ENCODE measurements at places on chromosomes 2 and 18. TPM values are rescaled to one million over a fixed set of nuclear protein-coding genes. Genes with fewer than 3 reads are reported as not detected.

The CDH2 gene
- polyA plus RNA-seq = 107 TPM

The SERPINB4 gene
- polyA plus RNA-seq = not detected

The EFR3B gene
- polyA plus RNA-seq = 0.75 TPM

The DCC gene
- not detected for polyA plus RNA-seq

The MTIF2 gene
- polyA plus RNA-seq = 17.2 TPM

The GAD1 gene
- 0.81 TPM for polyA plus RNA-seq

The PDE1A gene
- 1.0 TPM for polyA plus RNA-seq

The LDLRAD4 gene
- not detected for polyA plus RNA-seq

The LIMS2 gene
- polyA plus RNA-seq = 30.4 TPM

The MARCO gene
- polyA plus RNA-seq = not detected

The KLHL29 gene
- polyA plus RNA-seq = 1.9 TPM

The LPIN1 gene
- polyA plus RNA-seq = 9.9 TPM

The KRTCAP3 gene
- 0.67 TPM for polyA plus RNA-seq

The UGT1A10 gene
- polyA plus RNA-seq = not detected

GRCh38 chr2:102008490-102008889 is 16.7 kb downstream of the IL1R2 start:
- no peak for DNase-seq

GRCh38 chr18:11324956-11325882 is 175.8 kb upstream of the PIEZO2 start:
- peak; percentile 94 for DNase-seq

DNA sequence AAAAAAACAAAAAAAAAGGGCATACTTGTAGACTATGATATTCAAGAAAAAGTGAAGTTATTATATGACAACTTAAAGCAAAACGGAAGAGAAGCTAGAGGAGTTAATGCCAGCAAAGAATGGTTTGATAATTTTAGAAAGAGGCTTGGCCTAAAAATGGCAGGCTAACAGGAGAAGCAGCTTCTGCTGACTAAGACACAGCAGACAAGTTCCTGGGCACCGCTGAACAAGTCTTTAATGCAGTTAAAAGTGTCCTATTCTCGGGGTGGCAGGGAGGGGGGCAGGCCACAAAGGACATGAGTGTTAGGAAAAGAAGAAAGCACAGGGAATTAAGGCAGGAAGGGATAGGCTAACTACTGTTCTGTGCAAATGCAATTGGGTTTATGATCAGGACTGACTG is 50.3 kb upstream of the GAREM2 start:
- DNase-seq = no peak

- no peak for DNase-seq
These were observed 28.2 kb downstream of the LAMA1 start for GRCh38 chr18:7089369-7089768.

DNA sequence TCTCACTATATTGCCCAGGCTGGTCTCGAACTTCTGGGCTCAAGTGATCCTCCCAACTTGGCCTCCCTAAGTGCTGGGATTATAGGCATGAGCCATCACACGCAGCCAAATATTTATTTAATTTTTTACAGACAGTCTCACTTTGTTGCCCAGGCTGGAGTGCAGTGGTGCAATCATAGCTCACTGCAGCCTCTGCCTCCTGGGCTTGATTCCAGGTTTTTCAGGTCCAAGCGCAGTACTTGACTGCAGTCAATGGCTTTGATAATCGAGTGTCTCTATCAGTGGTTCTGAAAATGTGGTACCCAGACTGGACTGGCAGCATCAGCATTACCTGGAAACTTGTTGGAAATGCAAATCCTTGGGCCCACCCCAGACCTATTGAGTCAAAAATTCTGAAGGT is 63.1 kb downstream of the PLB1 start:
- no peak for DNase-seq

DNA sequence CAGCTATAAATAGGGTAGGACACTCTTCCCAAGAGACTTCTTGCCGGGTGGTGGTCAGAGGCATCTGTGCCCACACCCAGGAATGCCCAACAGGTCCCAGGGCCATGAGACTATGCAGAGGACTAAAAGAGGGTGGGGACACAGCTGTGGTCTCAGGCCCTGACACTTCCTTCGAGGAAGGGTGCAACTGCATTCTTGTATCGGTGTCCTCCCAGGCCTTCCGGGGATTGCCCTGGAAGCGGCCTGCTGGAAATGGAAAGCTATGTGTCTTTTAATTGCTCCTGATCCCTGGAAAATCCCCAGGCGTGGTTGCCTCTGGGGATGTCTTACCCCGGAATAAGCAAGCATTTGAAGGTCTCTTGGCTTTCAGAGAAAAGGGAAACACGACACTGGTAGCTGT is 176.7 kb downstream of the SOX11 start:
- DNase-seq = no peak

- DNase-seq = peak; percentile 38
These were observed 68.7 kb upstream of the FN1 start for GRCh38 chr2:215504547-215504946.

DNA sequence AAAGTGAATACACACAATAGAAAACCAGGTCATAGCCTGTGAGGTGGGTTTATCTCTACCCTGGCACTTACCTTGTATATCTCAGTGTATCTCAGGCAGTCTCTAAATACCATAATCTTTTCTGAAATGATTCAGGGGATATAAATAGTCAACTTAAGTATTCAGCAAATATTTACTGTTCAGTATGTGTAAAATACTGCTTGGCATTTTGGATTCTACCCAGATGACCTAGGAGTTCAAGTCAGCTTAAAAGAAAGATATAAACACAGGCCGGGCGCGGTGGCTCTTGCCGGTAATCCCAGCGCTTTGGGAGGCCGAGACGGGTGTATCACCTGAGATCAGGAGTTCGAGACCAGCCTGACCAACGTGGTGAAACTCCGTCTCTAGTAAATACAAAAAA is 23.8 kb downstream of the GRHL1 start:
- DNase-seq = no peak

DNA sequence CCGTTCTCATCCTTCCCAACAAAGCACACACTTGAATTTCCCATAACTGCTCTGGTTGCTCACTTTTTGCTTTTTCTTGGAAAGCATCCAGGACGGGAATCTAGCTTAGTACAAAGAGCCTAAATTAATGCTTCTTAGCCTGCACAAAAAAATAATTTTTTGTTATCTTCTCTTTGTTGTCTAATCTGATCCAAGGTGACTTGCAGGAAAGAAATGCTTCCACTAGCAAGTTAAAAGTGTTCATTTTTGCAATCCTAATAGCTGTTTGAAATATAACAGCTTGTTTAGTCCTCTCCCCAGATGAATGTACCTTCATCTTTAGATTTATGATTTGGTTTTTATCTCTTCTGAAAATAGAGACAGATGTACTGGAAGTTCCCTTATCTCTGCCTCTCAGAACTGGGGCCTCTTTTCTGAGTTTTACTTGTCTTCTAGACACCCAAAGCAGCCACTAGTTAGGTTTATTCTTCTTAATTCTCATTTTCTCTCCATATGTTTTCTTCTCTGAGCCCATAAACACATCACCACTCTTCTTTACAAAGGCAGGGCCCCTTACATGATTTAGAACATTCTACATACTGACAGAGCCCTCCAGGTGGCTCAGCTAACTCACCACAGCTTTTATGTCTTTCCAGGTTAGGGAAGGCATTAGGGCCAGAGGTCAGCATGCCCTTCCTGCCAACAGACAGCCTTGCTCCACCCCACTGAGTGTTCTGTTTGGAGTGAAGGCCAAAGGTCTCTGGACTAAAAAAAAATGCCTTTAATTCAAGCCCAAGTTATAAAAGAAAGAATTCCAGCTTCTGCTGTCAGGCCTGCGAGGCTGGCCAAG is 74.7 kb upstream of the MAP4K3 start:
- no peak for DNase-seq

DNA sequence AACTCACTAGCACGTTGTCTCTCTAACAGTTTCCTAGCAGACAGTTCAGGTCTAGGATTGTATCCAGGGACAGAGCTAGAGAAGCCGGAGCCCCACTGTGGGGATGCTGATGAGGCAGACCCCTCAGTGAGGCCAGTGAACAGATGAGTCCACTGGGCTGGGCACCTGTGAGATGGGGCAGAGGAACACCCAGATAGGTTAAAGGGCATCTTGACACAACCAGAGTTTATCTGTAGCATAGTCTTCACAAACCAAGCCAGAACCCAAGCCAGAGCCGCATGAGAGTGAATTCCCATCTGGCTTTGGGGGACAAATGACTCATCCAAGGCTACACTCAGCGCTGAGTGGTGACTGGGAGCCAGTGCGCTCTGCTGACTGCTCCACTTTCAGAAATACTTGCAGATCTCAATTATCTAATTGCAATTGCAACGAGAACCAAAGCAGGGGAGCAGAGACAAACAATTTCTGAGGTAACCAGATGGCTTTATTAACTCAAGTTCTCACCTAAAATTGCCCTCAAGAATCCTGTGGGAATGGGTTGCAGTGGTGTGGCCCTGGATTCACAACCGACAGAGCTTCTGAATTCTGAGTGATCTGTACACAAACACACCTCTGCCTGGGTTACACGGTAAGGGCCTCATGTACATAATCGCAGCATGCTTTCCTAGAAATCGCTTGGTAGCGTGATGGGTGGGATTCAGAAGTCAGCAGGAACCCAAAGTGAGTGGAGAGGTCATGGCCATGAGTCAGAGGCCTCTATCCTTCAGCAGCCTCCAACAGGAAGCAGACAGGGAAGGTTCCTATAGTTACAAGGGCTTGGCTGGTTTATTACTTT is 48.7 kb upstream of the MSH2 start:
- peak; percentile 83 for DNase-seq

- no peak for DNase-seq
These were observed 209.3 kb downstream of the SS18 start for GRCh38 chr18:25881149-25881548.

- peak; percentile 43 for DNase-seq
These were observed 123.4 kb downstream of the LAMA1 start for GRCh38 chr18:6994056-6994770.

DNA sequence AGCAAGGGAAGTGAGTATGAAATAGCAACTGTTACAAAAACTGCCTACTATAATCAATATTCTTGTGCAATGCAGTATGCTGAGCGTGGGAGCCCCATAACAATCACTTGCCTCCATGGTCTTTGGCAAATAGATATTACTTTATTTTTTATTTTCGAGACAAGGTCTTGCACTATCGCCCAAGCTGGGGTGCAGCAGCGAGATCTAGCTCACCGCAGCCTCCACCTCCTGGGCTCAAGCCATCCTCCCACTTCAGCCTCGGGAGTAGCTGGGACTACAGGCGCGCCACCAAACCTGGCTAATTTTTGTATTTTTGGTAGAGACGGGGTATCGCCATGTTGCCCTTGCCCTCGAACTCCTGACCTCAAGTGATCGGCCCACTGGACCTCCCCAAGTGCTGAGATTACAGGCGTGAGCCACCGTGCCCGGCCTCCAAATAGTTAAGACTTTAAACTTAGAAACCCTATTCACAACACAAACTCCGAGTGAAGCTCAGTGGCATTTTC is 1.2 kb upstream of the CCNT2 start:
- no peak for DNase-seq

- no peak for DNase-seq
These were observed 106.2 kb downstream of the RTP5 start for GRCh38 chr2:241975593-241976284.

GRCh38 chr2:201888426-201888800 is 82.1 kb downstream of the CDK15 start:
- DNase-seq = peak; percentile 39

GRCh38 chr2:26535663-26536275 is 57.8 kb upstream of the OTOF start:
- DNase-seq = no peak

- DNase-seq = peak; percentile 78
These were observed 1.3 kb upstream of the PRKCE start for GRCh38 chr2:45649858-45650811.

- peak; percentile 33 for DNase-seq
These were observed 2129.4 kb upstream of the PIK3C3 start for GRCh38 chr18:39825485-39826150.

GRCh38 chr2:204005940-204006721 is 69.6 kb downstream of the ICOS start:
- DNase-seq = no peak

DNA sequence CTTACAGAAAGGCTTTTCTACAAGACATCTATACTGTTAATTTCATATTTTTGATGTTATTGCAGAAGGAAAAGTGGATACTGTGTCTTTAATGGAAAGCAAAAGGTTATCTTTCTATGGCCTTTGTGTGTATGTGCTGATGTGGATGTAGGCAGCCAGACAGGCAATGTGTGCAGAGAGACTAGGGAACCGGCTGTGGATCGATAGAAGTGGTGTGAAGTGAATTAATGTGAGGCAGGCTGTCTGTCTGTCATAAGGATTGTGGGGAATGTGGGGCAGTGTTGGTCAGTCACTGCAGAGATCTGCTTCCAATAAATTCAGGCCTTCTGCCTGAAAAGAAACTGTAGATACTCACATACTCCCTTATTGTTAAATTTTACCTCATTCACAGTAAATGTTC is 156.7 kb downstream of the WDR7 start:
- no peak for DNase-seq

DNA sequence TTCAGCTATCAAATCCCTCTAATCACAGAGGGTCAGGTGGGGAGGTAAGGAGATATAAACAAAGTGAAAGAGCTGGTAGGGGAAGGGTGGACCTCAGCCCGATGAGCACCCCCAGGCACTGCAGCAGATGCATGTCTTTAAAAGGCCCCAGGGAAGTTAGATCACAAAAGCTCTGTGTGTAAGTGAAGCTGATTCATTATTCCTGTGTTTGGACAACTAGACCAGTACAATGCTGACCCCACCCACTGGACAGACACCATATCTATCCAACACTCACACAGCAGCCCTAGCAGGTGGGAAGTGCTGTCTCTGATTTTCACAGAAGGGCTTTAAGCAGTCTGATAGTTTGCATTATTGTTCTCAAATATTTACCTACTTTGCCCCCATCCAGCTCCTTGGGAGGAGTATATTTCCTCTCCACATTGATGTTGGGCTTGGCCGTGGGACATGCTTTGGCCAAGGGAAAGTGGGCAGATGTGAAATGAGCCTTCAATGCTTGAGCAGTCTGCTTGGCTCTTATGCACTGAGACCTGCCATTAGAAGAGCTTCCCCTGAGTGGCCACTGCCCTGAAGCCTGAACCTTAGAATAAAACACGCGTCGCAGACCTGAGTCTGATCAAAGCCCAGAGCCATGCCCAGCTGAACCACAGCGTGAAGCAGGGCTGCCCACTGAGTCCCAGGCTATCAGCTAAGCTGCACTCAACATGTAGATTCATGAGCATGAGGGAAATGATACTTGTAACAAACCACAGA is 111.4 kb downstream of the COPS8 start:
- peak; percentile 85 for DNase-seq

GRCh38 chr2:108184419-108184818 is 55.3 kb upstream of the SULT1C3 start:
- DNase-seq = peak; percentile 55
